ENCODE measurements at places on chromosomes 5 and 9.

GRCh38 chr5:179874536-179875292 is 16.1 kb upstream of the MRNIP start:
- no peak for DNase-seq

- DNase-seq: no peak
These were observed 85.1 kb downstream of the AMBP start for GRCh38 chr9:113992994-113993393.

DNA sequence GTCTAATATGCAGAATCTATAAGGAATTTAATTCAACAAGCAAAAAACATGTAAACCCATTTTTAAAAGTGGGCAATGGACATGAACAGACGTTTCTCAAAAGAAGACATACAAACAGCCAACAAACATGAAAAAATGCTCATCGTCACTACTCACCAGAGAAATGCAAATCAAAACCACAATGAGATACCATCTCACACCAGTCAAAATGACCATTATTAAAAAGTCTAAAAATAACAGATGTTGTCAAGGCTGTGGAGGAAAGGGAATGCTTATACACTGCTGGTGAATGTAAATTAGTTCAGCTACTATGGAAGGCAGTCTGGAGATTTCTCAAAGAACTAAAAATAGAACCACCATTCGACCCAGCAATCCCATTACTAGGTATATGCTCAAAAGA is 3.1 kb upstream of the KLHL3 start:
- no peak for DNase-seq

DNA sequence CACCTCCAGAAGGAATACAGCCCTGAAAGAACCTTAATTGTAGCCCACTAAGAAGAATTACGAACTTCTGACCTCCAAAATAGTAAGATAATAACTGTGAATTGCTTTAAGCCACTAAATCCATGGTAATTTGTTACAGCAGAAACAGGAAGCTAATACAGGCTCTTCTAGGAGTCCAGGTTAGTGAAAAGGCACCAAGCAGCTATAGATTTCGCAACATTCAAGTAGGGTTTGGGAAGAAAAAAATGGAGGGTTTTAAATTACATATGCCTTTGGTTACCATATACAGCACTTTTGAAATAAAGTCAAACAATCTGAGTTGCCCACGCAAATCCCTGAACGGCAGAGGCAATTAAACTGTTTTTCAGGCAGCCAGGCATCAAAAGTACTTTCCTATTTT is 1.7 kb upstream of the ACTL7A start:
- peak; percentile 73 for DNase-seq

DNA sequence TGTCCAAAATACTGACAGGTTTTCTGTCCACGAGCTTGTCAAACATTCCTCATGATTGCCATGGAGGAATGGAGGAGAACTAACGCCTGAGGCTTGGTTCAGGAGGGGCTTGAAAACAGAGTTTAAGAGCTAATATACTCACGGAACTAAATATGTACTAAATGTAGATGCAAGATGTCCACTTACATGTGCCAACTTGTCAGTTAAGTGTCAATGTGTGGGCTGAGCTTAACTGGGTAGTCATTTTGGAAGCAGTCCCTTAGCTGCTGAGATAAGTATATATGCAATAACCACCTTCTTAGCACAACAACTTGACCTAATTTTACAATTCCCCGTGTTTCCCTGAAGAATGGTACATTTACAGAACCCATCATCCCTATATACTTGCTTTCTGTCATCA is 176.0 kb downstream of the PTPRD start:
- DNase-seq: no peak

- DNase-seq: no peak
These were observed 271.8 kb downstream of the PSAT1 start for GRCh38 chr9:78568774-78569173.

DNA sequence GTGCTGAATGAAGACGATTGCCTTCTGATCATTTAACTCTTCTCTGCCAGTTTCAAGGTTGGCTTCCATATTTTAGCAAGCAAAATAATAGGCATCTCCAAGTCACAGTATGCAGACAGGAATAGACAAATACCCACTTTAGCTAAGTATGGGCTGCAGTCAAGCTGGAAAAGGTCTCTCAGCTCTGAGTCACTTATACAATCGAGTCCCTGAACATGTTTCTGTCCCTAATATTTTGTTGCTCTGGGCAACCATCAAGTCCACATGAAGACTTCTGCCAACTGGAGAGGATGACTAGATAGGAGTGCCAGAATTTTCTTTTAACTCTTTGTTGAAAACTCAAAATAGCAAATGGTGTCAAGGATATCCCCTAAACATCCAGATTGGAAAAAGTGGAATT is 575.3 kb downstream of the RAB3C start:
- DNase-seq: no peak

DNA sequence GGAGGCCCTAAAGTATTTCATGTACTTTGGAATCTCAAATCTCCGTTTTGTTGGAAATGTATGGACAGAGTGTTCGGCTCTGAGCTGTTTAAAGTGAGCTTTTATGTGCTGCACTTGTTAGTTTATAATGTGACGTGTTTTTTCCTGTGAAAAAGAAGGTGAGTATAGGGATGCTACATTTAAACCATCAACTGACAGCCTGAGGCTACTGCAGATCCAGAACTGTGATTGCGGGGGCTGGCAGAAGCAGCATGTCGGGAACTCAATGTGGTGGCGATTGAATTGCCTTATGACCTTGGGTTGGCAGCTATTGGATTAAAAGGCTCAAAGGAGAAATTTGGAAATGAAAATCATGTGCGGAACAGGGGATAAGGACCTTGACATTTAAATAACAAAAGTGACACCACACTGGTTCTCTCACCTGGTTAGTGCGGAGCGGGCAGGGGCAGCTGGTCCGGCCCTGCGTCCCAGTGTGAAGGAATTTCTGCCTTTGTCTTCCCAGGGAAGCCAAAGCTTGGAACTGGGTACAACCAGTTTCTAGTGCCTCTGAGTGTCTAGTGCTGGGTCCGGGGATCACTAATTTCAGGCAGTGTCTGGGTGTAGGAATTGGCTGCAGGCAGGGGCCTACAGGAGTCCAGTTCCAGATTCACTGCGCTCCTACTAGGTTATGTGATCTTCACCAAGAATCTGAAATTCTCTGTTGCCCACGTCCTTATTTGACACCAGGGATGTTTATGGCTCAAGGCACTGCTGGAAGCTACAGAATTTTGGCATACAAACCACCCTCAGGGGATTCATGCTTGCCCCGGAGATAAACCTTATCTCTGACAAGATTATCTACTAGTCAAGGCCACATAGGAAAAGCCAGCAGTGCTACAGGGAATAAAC is 120.7 kb upstream of the ERCC6L2 start:
- DNase-seq: no peak

DNA sequence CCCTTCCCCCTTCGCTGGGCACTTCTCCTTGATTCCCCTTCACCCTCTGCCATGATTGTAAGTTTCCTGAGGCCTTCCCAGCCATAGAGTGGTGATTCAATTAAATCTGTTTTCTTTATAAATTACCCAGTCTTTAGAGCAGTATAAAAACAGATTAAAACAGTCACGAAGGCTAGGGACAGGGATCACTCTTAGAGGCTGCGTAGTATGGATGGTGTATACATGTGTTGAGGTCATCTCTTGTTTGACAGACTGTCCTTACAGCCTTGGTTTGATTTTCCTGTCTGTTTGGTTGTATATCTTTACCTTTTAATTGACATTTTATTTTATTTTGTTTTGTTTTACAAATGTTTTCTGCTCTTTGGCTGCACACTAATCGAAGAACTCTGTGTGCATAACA is 1155.7 kb upstream of the CDH18 start:
- no peak for DNase-seq

- no peak for DNase-seq
These were observed 329.2 kb downstream of the RAB3C start for GRCh38 chr5:58912116-58912515.

DNA sequence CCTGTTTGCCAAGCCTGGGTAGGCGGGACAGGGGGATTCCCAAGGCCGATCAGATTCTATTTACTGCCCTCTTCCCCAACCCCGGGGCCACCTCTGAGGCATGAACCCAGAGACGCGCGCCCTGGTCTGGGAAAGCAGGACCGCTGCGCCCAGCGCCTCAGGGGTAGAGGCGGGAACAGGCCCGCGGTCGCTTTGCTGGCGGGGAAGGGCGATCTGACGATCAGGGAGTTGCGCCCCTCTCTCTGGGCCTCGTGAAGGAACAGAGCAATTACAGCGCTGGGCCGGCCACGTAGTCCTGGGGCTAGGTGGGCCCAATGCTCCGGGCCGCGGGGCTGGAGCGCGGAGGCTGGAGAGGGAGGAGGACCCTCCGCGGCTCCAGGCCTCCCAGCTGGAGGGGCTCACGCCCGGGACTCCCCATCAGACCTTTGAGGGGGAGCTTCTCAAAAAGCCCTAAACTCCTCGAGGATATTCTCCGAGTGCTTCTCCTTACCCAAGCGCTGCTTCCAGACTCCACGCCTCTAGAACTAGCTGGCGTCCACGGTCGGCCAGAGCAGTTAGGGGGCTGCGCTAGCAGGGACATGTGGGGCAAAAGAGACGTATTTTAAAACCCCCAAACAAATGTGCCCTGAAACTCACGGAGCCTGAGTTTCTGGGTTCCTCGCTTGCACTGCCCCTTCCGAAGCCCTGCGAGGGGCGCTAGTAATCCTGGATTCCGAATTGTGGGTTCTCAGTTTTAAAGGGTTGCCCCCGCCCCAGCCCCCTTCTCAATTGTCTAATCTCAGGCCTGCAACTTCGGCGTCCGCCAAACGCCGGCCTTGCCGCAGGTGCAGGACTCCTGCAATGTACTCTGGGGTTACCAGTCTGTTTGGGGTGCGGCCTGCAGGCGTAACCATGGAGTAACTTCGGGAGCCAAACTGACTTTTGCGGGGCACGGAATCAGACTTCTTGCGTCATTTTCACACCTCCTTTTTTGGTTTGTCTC is 57.6 kb downstream of the TMEM174 start:
- no peak for DNase-seq

DNA sequence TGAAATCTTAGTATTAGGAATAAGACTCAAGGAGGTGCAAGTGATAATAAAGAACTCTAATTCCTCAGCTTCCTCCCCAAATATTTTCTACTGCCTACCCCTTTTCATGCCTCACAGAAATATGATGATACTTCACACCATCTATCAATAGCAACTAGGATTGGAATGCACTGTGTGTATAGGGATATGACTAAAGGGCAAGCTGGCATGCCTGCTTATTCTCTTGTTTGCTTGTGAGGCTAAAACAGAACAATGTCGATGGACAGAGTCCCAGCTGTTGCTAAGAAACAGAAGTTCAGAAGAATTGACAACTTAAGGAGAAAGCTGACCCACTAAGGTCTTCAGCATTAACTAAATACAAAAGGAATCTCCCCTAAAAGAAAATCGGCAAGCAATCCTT is 9.7 kb upstream of the CHD1 start:
- DNase-seq: no peak

- no peak for DNase-seq
These were observed 221.4 kb downstream of the MAPKAP1 start for GRCh38 chr9:125485471-125486151.

DNA sequence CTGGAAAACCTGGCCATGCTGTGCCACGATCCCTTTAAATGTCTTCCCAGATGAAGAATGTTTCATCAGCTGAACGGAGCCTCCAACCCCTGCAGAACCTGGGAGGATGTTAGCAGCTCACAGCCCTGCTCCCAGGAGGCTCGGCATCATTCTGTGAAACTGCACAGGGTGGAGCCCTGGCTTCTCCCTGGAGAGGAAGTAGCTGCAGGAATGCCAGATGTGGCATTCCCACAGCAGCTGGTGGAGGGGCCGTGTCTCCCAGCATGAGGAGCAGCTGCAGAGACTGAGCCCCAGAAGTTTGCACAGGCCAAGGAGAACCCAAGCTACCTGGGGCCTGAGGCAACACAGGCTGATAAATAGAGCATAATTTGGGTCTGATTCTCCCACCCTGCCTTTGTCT is 165.8 kb upstream of the MAP3K1 start:
- DNase-seq: peak; percentile 63

- peak; percentile 23 for DNase-seq
These were observed 36.6 kb downstream of the NREP start for GRCh38 chr5:111720333-111720890.

DNA sequence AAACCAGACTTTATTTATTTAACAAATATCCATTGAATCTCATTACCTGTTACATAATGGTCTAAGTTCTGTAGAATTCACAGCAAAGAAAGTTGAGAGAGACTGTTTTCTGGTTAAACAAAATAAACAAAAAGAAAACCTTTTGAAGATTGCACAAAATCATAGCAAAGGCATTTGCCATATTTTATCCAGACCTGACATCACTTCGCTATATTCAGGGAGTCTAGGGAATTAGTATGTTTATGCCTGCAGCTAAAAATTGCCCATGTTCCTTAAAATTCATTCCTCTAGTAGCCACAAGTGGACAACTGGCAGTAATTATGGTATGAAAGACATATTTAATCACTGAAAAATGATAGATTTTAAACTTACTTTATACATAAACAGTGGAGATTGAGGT is 577.0 kb upstream of the DAB2 start:
- DNase-seq: no peak

GRCh38 chr9:91433180-91433579 is 9.5 kb upstream of the NFIL3 start:
- DNase-seq: peak; percentile 50

GRCh38 chr5:60162441-60162840 is 268.9 kb upstream of the PDE4D start:
- DNase-seq: no peak

- DNase-seq: no peak
These were observed 369.2 kb downstream of the PLK2 start for GRCh38 chr5:58090704-58091103.
